KG1 (cell line): ENCODE measurements at places on chromosomes 4 and X.
A peak's percentile ranks its signal among the peaks of the same experiment; 100 is the strongest.

DNA sequence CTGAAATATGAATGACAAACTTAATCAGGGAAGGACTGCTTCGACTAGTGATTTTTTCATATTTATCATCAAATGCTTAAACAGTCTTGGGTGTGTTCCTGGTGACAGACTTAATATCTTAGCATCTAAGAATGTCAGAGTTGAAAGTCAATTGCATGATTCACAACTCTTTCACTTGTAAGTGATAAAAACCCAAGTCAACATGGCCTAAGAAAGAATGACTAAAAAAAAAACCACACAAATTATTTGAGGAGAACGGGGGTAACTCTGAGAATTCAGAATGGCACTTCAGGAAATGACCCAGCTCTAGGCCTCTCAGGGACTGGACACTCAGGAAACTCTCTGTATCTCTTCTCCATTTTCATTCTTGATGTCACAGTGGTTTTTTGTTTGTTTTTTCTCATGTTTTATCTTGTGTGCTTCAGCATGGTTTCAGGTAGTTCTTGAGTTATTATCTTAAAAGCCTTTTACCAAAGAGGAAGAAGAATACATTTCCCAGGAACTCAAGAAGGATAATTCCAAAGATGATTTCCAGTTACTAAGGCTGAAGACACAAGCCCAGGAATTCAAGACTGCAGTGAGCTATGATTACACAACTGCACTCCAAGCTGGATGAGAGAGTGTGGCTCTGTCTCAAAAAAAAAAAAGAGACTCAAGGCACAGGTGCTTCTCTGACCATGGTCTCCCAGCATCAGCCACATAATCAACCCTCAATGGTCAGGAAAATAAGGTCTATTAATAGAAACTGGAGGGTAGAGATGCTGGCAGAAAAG, 1697.8 kb upstream of the IGFBP7 start:
- DNase-seq = no peak

GRCh38 chrX:37959212-37960021, 46.9 kb upstream of the SYTL5 start:
- DNase-seq = no peak

- DNase-seq = no peak
Measured at GRCh38 chr4:111937368-111937767, 207.9 kb upstream of the FAM241A start.

- peak; percentile 33 for DNase-seq
Measured at GRCh38 chr4:76430519-76431388, 4.3 kb upstream of the SHROOM3 start.

DNA sequence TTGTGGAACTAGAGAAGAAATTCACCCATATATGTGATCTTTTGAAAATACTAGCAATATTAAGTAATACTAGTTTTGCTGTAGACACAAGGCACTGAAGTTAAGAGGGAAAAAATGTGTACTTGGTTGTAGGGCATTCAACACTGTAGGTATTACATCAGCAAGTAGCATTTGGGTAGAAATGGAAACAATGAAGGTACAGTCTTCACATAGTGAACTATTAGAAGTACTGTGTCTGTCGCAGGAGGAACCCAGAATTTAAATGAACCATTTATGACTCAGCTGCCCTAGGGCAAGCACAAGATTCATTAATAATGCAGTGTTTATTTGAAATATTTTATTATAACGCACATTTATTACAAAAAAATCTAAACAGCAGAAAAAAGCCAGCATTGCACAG, 572.7 kb upstream of the TENM3 start:
- no peak for DNase-seq

DNA sequence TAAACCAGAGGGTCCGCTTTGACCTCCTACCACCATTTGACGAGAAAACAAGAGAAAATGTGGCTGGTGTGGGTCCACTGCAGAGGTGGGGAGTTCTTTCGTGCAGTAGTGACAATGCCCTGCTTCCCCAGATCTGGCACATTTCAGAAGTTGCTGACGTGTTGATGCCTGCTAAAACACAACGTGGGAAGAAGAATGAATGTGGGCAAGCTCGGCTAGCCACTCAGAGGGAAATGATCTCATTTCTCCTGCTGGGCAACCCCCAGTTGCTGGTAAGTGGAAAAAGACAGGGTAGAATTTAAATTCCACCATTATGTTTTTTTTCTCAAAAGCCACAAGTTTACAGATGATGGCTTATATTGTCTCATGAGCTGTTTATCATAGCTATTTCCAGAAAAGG, 77.9 kb downstream of the LUZP4 start:
- no peak for DNase-seq

DNA sequence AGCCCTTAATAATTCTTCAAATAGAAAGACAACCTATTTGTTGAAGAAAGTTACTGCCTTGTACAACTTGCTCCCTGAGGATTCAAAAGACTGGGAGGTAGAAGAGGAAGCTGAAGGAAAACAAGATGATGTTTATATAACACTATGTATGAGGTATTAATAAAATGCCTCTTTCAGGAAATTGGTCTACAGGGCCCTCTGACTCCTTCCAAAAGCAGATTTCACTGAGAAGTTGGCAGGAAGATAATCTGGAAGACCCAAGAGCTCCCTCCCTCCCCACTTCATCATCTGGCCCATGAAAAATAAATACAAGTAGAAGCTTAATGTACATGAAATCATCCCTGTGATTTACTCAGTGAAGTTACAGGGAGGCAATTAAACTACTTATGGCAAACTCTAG, 107.5 kb upstream of the MAGEC2 start:
- DNase-seq = no peak

GRCh38 chrX:138982365-138982764, 270.8 kb upstream of the FGF13 start:
- DNase-seq = no peak

DNA sequence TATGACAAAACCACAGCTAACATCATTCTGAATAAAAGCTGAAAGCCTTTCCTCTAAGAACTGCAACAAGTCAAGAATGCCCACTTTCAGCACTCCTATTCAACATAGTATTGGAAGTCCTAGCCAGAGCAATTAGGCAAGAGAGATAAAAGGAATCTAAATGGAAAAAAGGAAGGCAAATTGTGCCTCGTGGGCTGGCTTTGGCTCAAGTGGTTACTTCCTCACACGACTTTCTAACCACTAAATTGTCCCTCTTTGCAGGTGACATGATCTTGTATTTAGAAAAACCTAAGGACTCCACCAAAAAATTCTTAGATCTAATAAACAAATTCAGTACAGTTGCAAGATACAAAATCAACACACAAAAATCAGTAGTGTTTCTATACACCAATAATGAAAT, 57.2 kb downstream of the SCML2 start:
- DNase-seq = no peak

DNA sequence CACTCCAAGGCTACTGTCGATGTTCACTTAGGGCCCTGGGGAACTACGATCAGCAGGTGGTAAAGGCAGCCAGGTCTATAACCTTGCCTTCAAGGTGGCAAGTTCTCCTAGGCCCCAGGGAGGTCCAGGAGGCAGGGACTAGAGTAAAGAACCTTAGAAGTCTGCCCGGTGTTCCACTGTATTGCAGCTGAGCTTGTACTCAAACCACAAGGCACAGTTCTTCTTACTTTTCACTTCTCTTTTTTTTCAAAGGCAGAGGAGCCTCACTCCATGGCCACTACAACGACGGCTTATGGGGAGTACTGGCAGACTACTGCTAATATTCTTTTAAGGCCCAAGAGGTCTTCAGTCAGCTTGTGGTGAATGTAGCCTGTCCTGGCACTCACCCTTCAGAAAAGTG, 78.8 kb upstream of the GPR174 start:
- DNase-seq = no peak

DNA sequence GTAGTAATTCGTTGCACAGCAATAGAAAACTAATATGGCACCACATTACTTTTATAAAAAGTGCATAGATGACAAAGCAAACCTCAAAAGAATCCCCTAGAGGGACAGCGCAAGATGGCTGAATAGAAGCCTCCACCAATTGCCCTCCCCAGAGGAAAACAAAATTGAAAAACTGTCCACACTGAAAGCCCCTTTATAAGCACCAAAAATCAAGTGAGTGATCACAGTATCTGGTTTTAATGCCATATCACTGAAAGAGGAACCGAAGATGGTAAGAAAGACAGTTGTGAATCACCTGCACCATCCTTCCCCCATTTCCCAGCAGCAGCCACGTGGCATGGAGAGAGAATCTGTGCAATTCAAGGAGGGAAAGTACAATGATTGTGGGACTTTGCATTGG, 522.2 kb downstream of the GLUD2 start:
- no peak for DNase-seq

- DNase-seq = no peak
Measured at GRCh38 chr4:155908187-155909139, 5.0 kb downstream of the TDO2 start.

- DNase-seq = no peak
Measured at GRCh38 chr4:170868170-170868569, 778.4 kb upstream of the AADAT start.

GRCh38 chr4:184668511-184669114, 19.1 kb downstream of the PRIMPOL start:
- DNase-seq = no peak

- DNase-seq = no peak
Measured at GRCh38 chr4:114208574-114209151, 229.2 kb upstream of the ARSJ start.

DNA sequence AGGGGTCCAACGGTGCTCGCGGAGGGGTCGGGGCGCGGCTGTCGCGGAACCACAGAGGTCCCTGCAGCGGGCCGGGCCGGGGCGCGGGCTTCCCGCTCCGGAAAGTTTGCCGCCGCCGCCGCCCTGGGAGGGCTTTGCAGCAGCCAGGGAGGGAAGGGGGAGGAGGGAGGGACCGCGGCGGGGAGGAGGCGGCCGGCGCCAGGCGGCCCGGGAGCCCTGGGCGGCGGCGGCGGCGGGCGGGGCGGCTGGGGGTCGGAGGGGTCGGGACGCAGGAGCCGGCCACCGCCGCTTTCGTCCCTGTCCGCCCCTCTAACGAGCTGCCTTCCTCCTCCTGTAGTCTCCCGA, 375 bp downstream of the FGFR3 start:
- no peak for DNase-seq
